ENCODE measurements at places on chromosomes 11 and 22.

DNA sequence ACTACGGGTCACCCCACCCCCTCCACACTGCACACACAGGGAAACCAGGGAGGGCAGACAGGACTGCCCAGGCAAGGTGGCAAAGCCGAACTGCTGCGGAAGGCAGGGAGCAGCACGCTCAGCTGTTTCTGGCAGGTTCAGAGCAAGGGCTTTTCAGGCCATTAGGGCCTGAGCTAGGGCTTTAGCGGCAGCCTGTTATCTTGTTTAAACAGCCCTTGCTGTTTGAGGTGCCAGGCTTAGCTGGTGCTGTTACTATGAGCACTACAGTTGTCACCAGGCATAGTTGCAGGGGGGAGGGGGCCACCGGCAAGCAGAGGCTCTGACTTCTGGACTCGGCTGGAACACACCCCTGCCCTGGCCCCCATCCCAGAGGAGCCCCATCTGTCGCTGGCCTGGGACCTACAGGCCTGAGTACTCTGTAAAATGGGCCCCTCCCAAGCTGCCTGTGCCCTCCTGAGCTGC is 34.9 kb downstream of the RSPH14 start:
- DNase-seq: no peak

GRCh38 chr11:43925932-43926505 is 16.4 kb upstream of the C11orf96 start:
- DNase-seq: no peak

DNA sequence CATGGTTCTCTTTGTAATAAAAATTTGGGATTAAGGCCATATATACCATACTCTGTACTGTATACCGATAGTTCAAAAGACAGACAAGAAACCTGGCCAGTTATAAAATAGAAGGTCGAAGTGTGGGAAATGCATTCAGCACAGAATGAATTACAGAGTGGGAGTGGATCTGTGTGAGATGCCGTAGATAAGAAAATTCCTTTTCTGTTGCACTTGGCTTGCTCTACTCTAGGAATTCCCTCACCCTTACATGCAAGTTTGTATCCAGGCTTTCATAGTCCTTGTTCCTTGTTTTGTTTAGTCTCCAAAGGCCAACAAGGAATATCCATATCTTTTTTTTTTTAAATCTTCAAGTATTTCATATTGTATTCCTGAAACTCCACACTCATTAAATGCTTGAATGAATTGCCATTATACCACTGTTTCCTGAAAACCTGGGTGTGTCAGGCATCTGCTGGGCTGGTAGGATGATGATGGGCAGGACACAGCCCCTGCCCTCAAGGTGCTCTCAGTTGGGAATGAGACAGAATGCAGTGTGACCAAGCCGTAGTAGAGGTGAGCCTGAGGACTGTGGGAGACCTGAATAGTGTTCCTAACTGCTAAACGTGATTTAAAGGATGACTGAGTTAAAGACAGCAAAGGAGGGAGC is 53.5 kb downstream of the TEAD1 start:
- DNase-seq: no peak

- no peak for DNase-seq
Observed at GRCh38 chr22:19438298-19438697, 6.0 kb downstream of the MRPL40 start.

GRCh38 chr11:777288-778255 is at the start of gene GATD1:
Gene GATD1, minus strand, starts transcription at chr11:777487. Its CDS starts 25 bp downstream, at chr11:777462.
- peak; percentile 93 for DNase-seq

GRCh38 chr11:34475656-34476055 is 36.9 kb downstream of the CAT start:
- no peak for DNase-seq

DNA sequence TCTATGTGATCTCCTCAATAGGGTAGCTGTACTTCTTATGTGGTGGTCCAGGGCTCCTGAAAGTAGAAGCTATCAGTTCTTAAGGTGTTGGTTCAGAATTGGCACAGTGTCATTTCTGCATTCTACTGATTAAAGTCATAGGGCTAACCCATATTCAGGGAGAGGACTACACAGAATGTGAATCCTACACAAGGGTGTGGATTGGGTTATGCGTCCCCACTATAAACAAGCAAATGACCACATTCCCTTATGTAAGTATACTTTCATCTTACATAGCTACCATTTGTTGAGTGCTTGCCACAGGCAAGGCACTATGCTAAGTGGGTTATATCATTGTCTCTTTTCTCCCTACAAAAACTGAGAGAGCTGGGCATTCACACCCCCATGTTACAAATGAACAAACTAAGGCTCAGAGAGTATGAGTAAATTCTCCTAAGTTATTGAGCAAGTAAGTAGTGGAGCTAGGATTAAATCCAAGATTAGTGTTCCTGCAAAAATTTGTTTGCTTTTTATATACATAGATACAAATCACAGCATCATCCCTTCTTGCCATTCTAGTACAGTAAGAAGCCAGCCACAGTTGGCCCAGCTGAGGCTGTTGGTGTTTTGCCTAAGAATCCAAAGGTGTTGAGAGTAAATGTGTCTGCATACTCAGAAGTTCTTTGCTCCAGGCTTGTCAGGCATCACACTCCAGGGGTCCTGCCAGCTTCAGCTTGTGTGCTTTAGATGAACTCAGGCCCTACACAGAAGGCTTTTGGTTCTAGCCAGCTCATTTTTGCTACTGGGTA is 157.8 kb downstream of the KIF18A start:
- no peak for DNase-seq

GRCh38 chr22:46073683-46074504 is 76.4 kb upstream of the PPARA start:
- DNase-seq: no peak

GRCh38 chr11:96162816-96163499 is 180.0 kb downstream of the MAML2 start:
- no peak for DNase-seq

GRCh38 chr11:42253156-42253555 is 793.7 kb upstream of the LRRC4C start:
- DNase-seq: no peak

GRCh38 chr11:64563966-64564365 is 27.1 kb upstream of the SLC22A12 start:
- DNase-seq: no peak

- no peak for DNase-seq
Observed at GRCh38 chr22:32177221-32177765, 18.2 kb upstream of the C22orf42 start.

- no peak for DNase-seq
Observed at GRCh38 chr11:3225826-3226750, 6.1 kb downstream of the MRGPRE start.

GRCh38 chr11:69977951-69978350 is 100.2 kb upstream of the ANO1 start:
- DNase-seq: no peak

Measured in stimulated activated CD4-positive, alpha-beta T cell treated with anti-CD3 and anti-CD28 coated beads, Interleukin-1b, Interleukin-23, amount 100 ng/mL, for 1 hour (primary cell).